Activated CD8-positive, alpha-beta memory T cell treated with anti-CD3 and anti-CD28 coated beads, Interleukin-2, amount 50 U/mL, for 4 hours (primary cell): ENCODE measurements at places on chromosomes 12 and 14.
A peak's percentile ranks its signal among the peaks of the same experiment; 100 is the strongest.

DNA sequence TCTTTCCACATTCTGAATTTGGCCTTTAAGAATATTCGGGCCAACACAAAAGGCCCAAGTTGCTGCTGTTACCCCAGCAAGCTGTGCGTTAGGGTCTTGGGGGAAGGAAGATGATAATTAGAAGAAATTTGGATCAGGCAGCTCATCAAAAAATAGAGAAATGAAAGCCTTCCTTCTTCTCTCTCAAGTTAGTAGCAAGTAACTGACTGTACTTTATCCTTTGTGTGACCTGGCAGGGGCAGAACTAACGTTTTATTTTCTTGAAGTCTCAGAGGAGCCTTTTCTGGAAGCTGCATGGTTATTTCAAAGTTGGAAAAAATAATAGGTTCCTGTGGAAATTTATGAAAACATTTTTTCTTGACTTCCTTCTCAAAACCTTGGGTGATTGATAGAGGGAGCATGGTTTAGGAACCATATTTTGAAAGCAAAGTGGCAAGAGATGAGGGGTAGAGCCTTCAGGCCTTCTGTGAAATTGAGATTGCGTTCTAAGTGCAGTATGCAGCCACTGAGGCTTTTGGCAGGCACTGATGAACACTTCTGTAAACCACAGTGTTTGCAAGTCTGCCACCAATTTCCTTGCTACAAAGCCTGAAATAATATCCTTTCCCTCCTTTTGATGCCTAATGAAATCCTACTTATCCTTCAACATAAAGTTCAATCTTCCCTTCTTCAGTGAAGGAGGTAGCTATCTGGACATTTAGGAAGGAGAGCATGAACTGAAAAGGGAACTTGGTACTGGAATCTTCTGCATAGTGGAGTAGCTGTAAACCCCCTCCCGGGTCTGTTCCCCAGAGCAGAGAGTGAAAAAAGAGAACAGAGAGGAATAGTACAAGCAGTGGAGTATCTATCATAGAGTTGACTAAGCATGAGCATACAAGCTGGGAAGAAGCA, 123.2 kb downstream of the FGD4 start:
- DNase-seq: no peak

- DNase-seq: no peak
These were observed 214.8 kb upstream of the ATXN7L3B start for GRCh38 chr12:74322792-74323191.

- no peak for DNase-seq
These were observed 798 bp downstream of the CCDC198 start for GRCh38 chr14:57492859-57493258.

GRCh38 chr14:85556267-85556666, 26.3 kb downstream of the FLRT2 start:
- no peak for DNase-seq

GRCh38 chr14:78316052-78316451, 145.9 kb downstream of the NRXN3 start:
- no peak for DNase-seq

- DNase-seq: peak; percentile 35
These were observed 66.2 kb upstream of the GPR68 start for GRCh38 chr14:91310606-91311283.

GRCh38 chr14:21066882-21067502, 3.1 kb upstream of the ARHGEF40 start:
- no peak for DNase-seq

DNA sequence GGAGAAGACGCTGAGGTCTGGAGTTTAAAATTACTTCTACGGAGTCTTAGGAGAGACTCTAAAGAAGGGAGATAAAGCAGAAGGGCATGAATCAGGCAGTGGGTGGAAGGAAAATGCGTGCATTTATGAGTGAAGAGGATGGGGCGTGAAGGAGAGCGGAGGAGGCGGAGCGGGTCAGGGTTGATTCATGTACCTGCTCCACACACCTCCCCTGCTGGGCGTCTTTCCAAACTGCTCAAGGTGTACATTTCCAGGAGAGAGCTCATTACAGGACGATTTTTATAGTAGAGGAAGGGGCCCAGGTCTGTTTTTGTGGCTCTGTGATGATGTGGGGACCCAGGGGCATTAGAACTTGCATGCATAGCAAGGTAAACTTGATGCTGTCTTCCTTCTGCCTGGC, 65.0 kb upstream of the ASPG start:
- DNase-seq: no peak

- no peak for DNase-seq
These were observed 34.8 kb downstream of the HIGD1C start for GRCh38 chr12:50986966-50987737.

- peak; percentile 64 for DNase-seq
These were observed 42.9 kb downstream of the WNK1 start for GRCh38 chr12:795305-795704.

- DNase-seq: peak; percentile 6
These were observed 377.5 kb downstream of the ALG10 start for GRCh38 chr12:34399631-34400410.

DNA sequence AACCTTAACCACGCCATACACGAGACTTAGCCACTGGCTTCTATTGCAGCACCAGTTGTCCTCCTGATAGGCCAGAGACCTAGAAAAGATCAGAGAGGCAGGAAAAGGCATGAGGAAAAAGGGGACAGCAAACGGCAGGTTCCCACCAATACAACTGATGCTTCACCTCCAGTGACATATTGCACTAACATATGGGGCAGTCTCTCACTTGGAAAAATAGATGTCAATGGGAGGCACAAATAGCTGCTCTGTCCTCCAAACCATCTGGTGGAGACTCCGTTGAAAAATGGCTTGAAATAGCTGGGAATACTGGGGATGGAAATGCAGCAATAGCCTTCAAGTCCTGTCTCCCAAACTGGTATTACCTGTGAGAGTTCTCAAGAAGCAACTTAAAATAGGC, 20.3 kb downstream of the SLC8A3 start:
- no peak for DNase-seq

DNA sequence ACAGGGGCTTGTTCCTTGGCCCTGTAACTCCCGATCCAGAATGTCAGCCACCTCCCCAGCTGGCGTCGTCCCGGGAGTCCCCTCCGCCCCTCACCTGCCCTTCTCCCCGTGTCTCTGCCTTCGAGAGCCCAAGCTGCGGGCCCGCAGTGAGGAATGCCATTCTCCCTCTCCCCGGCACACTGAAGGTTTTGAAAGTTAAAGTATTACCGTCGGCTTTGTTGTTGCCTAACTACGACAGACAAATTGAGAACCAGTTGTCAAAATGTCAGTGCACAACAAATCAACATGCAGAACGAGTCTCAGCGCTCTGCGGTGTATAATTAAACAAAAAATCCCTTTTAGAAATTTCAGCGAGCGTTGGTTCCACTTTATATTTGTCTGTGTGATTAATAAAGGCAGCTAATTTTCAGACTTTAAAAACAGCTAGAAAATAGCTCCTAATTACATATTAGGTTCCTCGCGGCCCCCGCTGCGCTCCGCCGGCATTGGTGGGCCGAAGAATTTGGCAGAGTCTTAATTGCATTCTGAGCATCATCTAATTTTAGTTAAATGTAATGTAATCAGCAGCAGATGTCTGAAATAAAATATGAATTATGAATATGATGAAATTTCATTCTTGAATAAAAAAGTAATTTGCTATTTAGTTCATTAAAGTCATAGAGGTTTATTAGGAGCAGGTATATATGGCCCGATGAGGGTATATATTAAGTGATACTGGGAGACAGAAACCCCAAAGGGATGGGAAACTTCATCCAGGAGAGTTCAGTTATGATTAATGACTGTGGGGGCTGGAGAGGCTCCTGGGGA, 40.3 kb downstream of the MVK start:
- no peak for DNase-seq

DNA sequence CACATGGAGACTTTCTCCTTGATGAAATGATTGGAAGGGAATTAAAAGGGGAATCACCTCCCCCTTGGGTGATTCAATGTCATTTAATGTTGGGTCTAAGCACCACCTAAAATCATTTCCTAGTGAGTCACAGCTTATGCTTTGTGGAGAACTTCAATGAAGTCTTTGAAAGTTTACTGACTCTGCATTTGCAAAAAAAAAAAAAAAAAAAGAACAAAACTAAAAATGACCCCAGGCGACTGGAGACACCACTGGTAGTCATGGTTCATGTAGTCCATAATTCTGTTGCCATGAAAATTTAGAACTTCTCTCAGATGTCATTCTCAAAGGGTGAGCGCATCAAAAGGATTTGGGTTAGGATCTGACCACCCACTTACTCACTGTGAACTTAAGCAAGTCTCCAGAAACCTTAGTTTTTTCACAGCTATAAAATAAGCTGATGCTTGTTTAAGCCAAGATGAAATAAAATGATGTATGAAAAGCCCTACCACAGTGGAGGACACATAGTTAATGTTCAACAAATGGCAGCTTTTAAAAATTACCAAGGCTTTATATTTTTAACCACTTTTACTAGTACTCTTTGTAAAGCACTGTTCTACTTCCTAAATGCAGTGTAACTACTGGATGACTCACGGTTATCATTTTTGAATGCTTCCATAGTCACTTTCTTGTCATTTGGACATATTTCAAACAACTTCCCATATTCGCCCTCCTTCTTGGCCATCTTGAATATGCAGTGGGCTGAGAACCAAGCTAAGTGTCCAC, 18.1 kb upstream of the KSR2 start:
- no peak for DNase-seq

DNA sequence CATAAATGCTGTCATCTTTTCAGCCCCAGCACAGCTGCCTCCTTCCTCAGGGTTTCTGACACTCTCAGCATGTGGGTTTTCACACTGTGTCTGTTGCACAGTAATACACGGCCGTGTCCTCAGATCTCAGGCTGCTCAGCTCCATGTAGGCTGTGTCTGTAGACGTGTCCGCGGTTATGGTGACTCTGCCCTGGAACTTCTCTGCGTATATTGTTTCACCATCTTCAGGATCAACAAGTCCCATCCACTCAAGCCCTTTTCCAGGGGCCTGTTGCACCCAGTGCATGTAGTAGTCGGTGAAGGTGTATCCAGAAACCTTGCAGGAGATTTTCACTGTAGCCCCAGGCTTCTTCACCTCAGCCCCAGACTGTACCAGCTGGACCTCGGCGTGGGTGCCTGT, 1210.6 kb downstream of the TMEM121 start:
- peak; percentile 49 for DNase-seq

DNA sequence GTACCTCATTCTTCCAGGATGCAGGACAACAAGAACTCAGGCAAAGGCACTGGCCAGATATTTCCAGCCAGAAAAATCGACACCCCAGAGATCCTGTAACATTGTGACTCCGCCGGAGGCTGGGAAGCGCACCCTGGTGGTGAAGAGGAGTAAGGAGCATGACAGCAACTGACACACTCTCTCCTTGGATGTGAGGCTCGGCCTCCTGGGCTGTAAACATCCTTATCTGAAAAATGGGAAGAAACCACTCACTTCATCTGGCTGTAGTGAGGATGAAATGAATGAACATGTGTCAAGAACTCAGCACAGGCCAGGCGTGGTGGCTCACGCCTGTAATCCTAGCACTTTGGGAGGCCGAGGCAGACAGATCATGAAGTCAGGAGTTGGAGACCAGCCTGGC, 27.5 kb downstream of the TCHP start:
- DNase-seq: peak; percentile 27

DNA sequence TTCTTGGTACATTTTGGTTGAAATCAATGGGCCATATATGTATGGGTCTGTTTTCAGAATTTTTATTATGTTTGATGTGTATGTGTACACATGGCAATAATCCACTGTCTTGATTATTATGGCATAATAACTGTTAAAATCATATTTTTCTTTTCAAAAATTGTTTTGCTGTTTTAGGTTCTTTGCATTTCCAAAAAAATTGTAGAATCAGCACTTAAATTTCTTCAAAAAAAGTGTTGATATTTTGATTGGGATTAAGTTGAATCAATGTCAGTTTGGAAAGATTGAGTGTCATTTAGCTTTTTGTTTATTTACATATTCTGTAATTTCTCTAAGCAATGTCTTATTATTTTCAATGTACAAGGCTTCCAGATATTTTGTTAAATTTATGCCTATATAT, 154.1 kb downstream of the SLC5A8 start:
- no peak for DNase-seq

DNA sequence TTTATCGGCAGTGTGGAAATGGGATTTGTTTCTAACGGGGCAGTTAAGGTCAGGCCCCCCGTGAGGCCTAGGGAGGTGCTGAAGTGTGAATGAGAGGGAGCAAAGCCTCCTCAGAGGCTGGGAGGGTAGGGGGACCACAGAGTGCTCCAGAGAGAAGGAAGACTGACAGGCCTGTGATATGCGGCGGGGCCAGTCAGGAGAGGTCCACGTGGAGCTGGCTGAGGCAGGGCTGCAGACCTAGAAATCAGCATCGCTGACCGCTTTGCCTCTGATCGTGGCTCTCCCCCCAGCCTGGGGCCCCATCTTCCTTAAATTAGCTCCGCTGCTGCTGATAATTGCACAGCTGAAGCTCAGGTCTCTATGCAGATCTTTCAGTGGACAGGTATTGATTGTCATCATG, 240.8 kb upstream of the PWP1 start:
- no peak for DNase-seq

- DNase-seq: no peak
These were observed 13.5 kb downstream of the SRGAP1 start for GRCh38 chr12:63857771-63858670.

DNA sequence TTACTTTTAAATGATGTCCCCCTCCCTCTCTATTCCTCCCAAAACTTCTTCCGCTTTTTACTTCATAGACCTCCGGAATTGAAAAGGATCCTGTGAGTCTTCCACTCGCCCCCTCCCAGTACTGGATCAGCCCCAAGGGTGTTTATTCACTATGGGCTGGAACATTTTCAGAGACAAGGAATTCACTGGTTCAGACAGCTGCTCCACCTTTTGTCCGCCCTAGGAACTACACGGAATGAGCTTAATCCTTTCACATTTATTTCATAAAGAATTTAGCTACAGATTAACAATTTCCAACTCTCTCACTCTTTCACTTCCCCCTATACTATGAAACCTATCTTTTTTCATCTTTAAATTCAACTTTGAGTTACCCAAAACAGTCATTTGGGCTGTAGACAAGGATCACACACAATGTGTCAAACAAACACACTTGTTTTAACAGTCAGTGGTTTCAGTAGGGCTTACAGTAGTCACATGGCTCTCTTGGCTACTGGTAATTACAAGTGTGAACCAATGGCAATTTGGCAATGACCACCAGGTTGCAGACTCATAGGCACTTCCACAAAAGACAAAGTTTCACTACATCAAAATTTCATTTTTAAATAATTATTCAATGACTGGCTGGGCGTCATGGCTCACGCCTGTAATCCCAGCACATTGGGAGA, 20.6 kb downstream of the CNIH1 start:
- DNase-seq: no peak

GRCh38 chr14:65631040-65631439, 218.5 kb downstream of the FUT8 start:
- no peak for DNase-seq
